ENCODE measurements at places on chromosomes 11 and 22.

DNA sequence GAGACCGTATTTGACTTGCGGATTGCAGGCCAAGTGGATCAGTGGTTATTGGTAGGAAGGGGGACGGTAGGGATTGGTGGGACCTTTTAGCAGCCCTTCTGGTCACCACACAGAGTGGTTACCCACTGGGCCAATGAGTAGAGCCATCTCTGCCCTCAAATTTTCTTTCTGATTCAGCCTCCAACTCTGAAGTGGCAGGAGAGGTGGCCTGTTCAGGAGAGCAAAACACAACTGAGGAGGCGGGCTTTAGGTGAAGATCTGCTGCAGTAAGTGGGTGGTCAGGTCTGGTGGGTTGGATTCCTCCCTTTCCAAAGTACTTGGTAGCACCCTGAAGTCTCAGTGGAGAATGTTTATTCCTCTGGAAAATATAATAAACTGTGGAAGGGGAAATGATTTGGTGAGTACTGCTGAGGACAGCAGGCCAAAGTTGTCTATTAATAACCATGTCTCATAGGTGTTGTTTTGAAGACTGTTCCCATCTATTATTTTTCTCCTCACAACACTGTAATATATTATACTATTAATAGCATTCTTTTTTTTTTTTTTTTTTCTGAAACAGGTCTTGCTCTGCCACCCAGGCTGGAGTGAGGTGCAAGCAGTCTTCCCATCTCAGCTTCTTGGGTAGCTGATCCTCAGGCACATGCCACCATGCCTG, 1.5 kb downstream of the MISFA start:
- no peak for DNase-seq

DNA sequence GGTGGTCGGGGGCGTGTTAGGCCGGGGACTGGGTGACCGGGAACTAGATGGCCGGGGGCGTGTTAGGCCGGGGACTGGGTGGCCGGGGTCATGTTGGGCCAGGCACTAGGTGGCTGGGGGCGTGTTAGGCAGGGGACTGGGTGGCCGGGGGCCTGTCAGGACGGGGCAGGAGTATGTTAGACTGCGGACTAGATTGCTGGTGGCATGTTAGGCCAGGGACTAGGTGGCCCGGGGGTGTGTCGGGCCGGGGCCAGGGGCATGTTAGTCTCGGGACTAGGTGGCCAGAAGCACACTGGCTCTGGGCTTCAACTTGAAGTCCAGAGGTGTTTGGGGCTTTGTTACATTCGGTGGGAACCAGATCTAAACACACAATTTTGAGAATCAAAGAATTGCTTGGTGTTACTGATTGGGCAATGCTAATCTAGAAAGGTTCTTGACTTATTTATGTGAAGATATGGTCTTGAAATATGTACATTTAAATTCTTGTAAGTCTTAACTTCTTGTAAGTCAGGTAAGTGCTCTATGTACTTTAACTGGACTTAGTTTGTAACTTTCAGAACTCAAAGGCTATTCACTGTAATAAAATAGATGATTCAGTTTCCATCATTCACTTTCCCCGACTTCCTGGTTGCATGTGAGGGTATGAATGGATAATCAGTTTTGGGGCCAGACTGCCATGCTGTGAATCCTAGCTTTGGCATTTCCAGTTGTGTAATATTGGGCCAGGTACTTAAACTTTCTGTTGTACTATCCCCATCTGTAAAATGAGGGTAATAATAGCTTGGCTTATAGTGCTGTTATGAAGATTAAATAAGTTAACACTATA, 1.1 kb downstream of the EXT2 start:
- no peak for DNase-seq

DNA sequence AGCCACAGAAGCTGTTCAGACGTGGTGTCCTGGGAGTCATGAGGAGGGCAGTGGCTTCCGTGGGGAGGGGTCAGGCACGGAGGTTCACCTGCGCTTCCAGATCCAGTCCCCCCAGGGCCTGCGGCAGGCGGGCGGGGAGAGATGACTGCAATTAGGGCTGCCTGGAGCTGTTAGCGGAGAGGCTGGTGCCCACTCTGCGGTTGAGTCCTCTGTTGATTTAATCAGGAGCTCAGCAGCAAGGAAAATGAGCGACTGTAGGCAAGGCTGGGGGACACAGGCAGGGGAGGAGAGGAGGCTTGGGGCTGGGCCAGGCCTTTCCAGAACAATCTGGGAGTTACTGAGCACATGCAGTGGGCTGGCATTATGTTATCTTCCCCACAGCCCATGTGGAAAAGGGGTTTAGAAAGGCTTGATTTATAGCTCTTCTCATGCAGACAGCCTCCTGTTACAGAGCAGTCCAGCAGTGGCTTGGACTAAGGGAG, 13.1 kb downstream of the PLCB3 start:
- DNase-seq, result no peak

GRCh38 chr22:37197451-37198257, 9.6 kb upstream of the C1QTNF6 start:
- DNase-seq, result no peak

- DNase-seq, result no peak
These were observed 158.4 kb downstream of the CADM1 start for GRCh38 chr11:115345840-115346239.
